ENCODE measurements at places on chromosomes 7 and 10.

GRCh38 chr10:60921633-60922032, 22.4 kb downstream of the RHOBTB1 start:
- DNase-seq = no peak

DNA sequence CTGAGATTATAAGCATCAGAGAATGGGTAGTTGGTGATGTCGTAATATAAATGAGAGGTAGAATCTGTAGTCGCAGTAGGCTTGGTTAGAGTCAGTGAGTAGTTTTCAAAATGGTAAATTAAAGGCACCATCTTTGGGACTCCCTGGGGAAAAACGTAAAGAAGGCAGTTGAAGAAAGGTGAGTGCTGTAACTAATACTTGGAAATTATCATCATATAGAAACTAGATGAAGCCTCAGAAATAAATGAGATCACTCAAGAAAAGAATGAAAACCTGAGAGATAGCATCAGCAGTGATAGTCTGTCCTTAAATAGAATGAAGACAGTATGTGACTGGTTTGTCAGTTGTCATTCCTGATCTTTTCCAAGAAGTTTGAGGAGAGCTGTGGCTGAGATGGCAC, 23.8 kb downstream of the PALS2 start:
- no peak for DNase-seq

GRCh38 chr7:71461572-71461971, 329.6 kb downstream of the GALNT17 start:
- no peak for DNase-seq

GRCh38 chr10:6135039-6135438, 46.2 kb downstream of the RBM17 start:
- no peak for DNase-seq

DNA sequence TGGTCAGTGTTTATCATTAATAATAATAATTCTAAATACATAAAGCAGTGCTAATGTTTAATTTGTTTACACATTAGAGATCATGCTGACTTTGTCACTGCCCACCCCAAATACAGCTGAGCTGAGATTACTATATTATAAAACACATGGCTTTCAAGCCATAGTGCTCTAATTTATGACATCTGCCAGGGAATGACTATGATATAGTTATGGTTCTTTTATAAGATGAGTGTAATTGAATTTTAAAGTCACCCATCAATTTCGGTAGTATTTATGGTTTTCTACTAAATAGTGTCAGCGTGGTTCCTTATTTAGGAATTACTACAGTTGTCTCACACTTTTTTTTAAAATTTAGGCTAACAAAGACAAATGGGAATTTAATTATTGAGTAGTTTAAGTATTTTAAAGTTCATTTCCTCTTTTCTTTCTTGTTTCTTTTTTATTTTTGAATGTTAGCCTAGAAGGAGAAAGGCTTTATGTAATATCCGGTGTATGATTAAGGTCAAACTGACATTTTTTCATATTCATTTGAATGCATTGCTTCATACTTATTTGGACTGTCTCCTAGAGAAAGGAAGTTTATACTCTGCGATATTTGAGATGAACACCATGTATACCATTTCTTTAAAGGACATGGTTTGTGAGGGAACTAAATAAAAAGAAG, 3.9 kb downstream of the CDK14 start:
- DNase-seq = no peak

All from glomerular endothelial cell (primary cell).